NCI-H446 treated with DMSO at 0.1 percent for 48 hours (cell line): ENCODE measurements at places on chromosomes 2 and 18.

DNA sequence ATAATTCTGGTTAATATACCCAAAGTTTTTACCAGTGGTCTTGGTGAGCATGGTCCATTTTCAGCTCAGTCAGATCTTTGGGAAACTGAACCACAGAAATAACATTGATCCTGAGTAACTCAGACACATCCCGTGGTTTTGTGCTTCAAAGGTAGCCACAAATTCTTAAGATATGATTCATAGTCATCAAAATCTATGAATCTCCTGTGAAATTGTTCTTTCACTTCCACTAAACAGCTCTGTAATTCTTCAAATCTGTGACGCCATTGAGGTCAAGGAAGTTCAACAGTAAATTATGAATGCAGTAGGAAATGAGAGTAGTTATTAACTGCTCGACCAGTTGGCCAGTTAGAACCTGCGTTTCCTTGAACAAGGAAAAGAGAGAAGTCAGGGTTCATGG lies 147.3 kb downstream of the IRS1 start:
- DNase-seq, result no peak

GRCh38 chr2:6972067-6972710 lies 55.0 kb downstream of the RNF144A start:
- DNase-seq, result no peak

DNA sequence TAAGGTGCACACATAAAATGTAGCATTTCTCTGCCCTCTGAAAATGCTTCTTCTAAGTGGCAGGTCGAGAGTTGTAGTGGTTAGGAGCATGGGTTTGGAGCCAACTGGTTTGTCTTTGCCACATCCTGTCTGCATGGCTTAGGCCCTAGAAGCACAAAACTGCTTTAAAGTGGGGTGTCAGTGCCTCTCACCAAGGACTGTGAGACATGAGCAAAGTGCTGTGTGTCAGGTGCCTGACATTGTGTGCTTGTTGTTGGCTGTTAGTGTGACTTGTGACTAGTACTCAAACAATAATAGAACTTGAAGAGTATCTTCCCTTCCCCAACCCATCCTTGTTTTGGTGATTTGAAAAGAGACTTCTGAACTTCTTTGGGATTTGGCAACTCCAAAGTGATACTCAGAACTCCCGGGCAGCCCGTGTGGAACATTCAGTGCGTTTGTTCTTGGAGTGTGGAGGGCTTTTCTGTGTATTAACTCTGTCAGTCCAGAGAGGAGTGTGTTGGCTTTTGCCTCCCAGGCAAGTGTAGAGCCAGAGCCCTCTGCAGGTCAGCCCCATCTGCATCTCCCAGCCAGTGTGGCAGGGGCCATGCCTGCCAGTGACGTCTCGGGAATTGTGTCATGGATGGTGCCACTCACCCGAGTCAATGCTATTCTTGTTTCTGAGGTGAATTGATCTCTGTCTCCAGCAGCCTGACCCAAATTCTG lies 5.0 kb downstream of the MGAT5 start:
- no peak for DNase-seq

- no peak for DNase-seq
These were observed 4.9 kb upstream of the AGFG1 start for GRCh38 chr2:227466887-227467600.

GRCh38 chr2:176483901-176484568 lies 214.8 kb downstream of the MTX2 start:
- no peak for DNase-seq

GRCh38 chr2:240565333-240566202 lies 2.7 kb upstream of the RNPEPL1 start:
- DNase-seq, result no peak

GRCh38 chr2:3659447-3660432 lies 1.7 kb downstream of the ALLC start:
- DNase-seq, result no peak

GRCh38 chr2:134320930-134321329 lies 67.1 kb downstream of the MGAT5 start:
- DNase-seq, result no peak

DNA sequence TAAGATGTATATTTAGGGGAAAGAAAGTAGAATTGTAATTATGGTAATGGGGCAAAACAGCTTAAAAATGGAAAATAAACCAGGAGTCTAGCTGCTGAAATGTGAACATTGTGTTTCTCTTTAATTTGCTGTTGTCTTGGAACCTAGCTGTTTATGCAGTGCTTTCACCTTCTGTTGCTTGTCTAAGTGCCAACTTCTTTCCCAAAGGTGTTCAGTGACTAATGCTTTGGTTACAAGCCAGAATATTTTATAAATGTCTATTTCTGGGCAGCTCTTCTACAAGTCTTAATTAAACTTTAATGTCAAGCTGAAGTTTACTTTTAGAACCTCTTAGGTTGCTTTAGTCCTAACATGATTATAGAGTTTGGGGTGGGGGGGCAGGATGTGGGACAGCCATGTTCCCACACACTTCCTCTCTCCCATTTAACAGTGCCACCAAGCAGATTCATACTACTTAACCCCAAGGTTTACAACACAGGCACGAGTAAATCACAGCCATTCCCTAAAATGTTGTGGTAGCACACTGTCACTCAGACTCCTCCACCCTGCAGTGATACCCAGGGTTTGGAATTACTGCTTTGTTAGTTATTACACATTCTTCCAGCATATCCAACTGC lies 60.6 kb downstream of the ITGA4 start:
- peak; percentile 67 for DNase-seq
